ENCODE measurements at places on chromosomes 11 and 22.

DNA sequence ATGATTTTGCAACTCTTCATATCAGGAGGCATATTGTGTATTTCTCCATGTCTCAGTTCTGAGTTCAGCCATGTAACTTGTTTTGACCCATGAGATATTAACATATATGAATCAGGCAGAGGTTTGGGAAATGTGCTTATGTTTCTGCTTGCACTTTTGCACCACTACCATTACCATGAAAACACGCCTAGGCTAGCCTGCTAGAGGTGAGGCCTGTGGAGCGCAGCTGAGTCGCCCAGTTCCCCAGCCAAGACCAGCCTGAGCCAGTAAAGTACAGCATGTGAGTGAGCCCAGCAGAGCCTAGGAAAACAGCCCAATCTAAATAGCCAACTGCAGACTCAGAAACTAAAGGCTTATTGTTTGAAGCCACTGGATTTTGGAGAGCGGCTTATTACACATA lies 18.4 kb upstream of the MYOD1 start:
- no peak for DNase-seq

DNA sequence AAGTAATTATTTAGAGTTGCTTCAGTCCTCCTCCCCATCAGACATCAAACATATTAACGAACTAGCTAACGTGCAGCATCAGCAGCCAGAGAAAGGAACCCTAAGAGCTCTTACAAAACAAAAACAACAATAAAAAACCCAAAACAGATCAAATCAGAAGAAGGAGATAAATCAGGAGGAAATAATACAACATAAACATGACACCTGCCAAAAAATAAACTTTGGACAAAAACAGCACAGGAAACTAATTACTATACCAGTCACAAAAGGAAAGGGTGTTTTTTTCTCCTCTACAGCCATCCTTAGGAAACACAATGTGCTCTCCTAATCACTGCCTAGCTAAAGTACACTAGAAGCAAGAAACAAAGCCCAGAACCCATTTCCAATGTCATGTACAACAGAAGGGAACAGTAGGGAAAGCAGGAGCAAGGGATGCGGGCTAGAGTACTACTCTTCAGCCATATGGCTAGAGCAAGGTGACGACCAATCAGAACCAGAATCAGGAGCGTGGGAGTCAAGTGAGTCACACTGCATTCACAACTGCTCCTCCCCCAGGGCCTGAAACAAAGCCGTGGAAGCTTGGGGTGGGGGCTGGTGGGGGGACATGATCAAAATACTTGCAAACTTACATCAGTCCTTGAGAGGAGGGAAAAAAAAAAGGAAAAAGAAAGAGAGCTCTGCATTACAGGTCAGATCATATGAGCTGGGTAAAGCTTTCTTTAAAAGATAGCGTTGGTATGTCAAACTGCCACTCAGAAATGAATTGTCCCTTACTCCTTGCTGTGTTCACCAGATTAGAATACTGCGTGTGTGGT lies 60.4 kb downstream of the LARGE2 start:
- DNase-seq = peak; percentile 95

DNA sequence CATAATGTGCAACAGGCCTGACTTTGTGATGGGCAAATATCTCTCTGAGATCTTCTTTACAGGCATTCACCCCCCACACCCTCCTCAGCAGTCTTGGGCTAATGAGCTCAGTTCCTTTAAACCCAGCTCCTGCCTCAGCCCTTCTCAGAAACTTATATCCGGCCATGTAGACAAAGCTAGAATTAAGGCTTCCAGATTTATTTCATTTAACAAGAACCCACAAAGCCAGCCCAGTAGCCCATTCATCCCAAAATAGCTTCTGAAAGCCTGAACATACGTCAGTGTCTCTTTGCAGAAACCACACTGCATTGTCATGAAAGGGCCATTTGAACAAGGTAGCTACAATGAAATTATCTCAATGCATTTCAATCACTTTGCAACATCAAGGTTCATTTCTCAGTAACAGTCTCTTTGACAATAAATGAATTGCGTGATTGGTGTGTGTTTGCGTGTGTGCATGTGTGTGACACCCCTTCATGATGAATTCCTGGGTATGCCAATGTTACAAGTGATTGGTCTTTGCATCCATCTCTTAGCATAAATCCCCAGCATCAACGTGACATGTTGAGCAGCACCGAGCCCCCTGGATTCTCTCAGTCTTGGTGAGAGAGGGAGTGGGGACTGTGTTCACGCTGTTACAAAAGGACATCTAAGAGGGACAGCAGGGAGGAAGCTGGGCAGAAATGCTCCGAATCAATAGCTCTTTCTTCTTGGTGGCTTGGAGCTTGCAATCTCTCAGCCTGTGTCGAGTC lies 299.6 kb downstream of the KIRREL3 start:
- peak; percentile 54 for DNase-seq

- no peak for DNase-seq
These were observed 44.9 kb upstream of the TCF20 start for GRCh38 chr22:42315392-42315756.

- DNase-seq = peak; percentile 92
These were observed 32.0 kb downstream of the TMEM184B start for GRCh38 chr22:38240734-38241252.

- DNase-seq = no peak
These were observed 17.0 kb downstream of the KCNE3 start for GRCh38 chr11:74450318-74450717.

GRCh38 chr11:130031945-130032344 lies 29.3 kb upstream of the PRDM10 start:
- DNase-seq = no peak

DNA sequence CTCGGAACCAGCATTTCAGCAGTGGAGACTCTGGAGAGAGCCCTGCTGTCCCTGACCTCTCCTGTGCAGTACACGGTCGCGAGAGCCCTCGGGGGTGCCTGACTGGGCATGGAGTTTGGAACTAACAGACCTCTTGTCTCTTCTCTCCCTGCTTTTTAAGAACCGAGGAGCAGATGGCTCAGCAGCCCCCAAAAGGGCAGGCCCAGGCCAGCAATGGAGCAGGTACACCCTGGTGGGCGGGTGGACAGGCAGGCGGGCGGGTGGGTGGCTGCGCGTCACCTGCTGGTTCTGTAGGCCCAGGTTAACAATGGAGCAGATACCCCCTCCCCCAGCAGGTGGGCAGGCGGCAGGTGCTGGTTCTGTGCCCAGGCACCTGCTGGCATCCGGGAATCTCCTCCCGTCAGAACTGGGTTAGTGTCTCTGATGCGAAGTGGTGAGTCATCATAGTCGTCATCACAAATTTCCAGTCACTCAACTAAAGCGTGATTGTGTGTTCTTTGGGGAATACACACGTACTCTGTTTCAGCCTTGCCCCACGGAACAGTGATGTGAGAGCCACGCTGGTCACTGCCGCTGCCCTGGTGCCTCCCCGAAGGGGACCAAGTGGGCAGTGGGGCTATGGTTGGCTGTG lies 41.1 kb downstream of the GRAMD4 start:
- DNase-seq = no peak

- peak; percentile 18 for DNase-seq
These were observed 48.7 kb downstream of the C11orf58 start for GRCh38 chr11:16787035-16787742.

- no peak for DNase-seq
These were observed 22.6 kb downstream of the TMEM218 start for GRCh38 chr11:125088576-125089455.

- peak; percentile 23 for DNase-seq
These were observed 650 bp downstream of the PPM1F start for GRCh38 chr22:21951931-21952465.

- no peak for DNase-seq
These were observed 149.8 kb upstream of the THY1 start for GRCh38 chr11:119572481-119573424.

DNA sequence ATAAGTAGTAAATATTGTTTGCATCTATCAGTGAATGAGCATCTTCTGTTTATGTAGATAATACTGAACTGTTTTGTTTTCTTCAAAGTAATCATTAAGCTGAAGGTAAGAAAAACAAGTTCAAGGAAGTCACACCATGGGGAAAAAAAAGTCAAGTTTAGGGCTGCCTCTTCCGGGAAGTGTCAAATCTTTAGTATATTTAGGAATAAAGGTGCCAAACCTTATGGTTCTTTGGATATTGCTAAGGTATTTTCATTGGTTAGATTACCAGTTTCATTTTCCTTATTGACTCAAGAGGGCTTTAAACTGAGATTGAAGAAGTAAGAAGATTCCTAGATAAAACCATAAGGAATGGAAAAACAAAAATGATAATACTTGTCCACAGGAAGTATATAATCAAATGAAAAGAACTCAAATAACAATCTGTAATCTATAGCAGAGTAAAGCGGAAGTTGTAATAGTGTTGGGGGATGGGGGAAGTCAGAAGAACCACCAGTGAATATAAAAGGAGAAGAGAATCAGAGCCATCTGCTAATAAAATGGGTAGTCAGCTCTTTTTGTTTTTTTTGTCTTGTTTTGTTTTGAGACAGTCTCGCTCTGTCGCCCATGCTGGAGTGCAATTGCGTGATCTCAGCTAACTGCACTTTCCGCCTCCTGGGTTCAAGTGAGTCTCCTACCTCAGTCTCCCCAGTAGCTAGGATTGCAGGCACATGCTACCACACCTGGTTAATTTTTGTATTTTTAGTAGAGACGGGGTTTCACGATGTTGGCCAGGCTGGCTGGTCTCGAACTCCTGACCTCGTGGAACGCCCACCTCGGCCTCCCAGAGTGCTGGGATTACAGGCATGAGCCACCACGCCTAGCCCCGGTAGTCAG lies 2.3 kb downstream of the ATM start:
- no peak for DNase-seq

DNA sequence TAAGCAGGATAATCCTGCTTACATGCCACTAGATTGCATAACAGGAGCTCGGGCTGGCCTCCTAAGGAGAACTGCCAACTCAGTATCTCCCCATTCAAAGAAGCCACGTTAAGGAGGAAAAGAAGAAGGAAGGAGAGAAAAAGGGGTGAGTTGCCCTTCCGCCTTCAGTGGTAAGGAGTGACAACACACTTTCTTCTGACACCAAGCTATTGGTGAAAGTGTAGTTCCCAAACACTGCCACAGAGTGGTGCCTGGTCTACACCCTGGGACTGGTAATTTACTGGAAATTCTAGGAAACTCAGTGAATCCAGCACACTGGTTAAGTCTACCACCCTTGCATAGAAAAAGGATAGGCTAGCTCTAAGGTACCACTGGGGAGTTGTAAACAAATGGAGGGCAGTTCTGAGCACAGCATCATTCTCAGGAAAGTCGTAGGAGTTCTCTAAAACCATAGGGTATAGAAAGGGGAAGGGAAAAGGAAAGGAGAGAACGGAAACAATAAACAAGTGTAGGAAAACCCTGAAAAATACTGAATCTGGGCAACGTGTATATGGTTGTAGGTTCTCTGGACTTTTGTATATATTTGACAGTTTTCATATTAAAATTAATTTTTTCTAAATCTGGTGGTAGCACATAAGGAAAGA lies 58.2 kb downstream of the RRAS2 start:
- DNase-seq = peak; percentile 72

- no peak for DNase-seq
These were observed 28.7 kb downstream of the RPL3 start for GRCh38 chr22:39290724-39291161.

- DNase-seq = no peak
These were observed 40.6 kb downstream of the BARX2 start for GRCh38 chr11:129416080-129416820.
